ENCODE measurements at places on chromosomes 2 and 18.

- DNase-seq = no peak
Observed at GRCh38 chr2:222964376-222965031, 87.5 kb upstream of the KCNE4 start.

- DNase-seq = no peak
Observed at GRCh38 chr2:9392898-9393765, 30.2 kb downstream of the ITGB1BP1 start.

DNA sequence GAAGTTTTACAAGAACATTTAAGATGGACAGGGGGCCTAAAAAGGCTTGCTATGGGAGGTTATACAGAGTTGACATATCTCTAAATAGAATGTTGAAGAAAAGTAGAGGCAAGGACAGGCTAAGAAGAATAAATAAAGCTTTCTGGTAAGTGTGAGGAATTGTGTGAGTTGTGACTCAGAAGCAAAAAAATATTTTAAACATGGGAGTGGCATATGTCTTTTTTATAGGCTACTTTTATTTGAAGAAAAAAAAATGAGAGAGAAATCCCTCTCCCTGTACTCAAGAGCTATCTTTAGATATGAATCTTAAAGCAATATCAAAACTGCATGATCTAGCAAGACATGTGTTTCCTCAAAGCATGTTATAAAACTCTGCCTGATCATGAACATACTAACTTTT lies 41.1 kb downstream of the RAB3GAP1 start:
- DNase-seq = no peak

DNA sequence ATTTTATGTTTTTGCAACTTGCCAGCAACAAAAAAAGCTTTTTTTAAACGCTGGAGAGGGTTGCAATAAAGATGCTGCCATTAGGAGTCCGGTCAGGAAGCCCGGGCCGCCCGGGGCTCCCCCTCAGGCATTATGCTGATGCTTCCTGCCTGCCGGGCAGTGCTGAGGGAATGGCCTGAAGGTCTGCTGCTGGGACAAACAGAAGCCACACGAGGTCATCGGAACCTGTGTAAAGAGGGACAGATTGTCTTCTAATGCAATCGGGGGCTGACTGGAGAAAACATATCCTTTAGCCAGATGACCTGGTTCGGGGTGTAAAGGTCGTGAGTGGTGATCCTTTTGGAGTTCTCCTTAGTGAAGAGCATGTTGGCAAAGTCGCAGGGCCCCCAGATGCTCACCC lies 2.3 kb downstream of the IMPA2 start:
- DNase-seq = no peak
